ENCODE measurements at places on chromosomes 6 and 20.
A peak's percentile ranks its signal among the peaks of the same experiment; 100 is the strongest.

DNA sequence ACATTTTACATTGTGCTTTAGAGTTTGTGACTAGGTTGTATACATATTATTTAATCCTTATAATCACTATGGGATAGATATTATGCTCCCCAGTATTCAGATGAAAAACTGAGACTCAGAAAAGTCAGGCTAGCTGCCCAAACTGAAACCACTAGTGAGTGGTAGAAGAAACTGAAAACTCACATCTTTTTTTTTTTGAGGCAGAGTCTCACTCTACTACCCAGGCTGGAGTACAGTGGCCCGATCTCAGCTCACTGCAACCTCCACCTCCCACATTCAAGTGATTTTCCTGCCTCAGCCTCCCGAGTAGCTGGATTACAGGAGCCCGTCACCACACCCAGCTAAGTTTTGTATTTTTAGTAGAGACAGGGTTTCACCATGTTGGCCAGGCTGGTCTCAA is 22.2 kb downstream of the RNF24 start:
- H3K36me3 ChIP-seq: peaks cover 1% of the 10 kb centered on the region
- H3K4me1 ChIP-seq: peaks cover 69% of the 10 kb centered on the region
- DNase-seq: no peak
- no peak overlapping the region for H3K4me3 ChIP-seq

- no peak for DNase-seq
- peaks cover 26% of the 10 kb centered on the region for H3K36me3 ChIP-seq
- no peak overlapping the region for H3K4me3 ChIP-seq
- no peak overlapping the region for H3K27ac ChIP-seq
- no peaks in the 10 kb centered on the region for H3K27me3 ChIP-seq
- no peaks in the 10 kb centered on the region for H3K4me1 ChIP-seq
Measured at GRCh38 chr6:80143419-80143937, 37.0 kb downstream of the BCKDHB start.

- H3K36me3 ChIP-seq: peaks cover 37% of the 10 kb centered on the region
- DNase-seq: no peak
- H3K4me1 ChIP-seq: peaks cover 4% of the 10 kb centered on the region
Measured at GRCh38 chr6:24673625-24674024, 6.7 kb downstream of the ACOT13 start.

- no peak for DNase-seq
- no peak overlapping the region for H3K27ac ChIP-seq
- peaks cover 2% of the 10 kb centered on the region for H3K27me3 ChIP-seq
- H3K4me3 ChIP-seq: no peak overlapping the region
- H3K4me1 ChIP-seq: no peaks in the 10 kb centered on the region
Measured at GRCh38 chr20:52572687-52573086, 381.1 kb upstream of the ZFP64 start.

DNA sequence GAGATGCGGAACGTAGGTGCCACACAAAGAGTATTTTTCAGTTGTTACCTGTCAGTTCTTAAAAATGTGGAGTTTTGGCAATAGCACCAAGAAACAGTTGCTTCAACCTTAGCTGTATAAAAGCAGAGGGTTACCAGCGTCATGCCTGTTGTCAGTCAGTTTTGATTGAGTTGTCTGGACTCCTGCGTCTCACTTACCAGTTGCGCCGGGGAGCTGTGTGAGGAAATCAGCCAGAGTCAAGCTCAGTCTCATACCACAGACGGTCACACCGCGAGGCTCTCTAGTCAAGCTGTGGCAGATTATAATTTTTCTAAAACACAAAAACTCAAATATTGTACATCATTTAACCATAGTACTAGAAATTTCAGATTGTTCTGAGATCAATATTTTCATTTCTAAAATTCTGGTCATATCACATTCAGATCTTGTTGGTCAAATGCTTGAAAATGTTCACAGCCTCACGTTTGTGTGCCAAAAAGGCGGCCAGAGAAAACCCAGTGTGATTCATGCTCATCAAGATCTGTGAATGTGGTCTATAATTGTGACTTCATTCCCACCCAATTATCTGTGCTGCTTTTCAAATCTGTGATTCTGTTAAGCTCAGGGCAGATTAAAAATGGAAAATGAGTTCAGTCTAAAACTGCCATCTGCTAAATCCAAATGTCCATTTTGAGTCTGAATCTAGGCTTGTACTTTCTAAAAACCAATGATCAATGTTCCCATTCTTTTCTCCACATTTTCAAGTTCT is 37.5 kb downstream of the SASH1 start:
- H3K4me1 ChIP-seq: no peaks in the 10 kb centered on the region
- DNase-seq: no peak
- no peak overlapping the region for H3K4me3 ChIP-seq
- no peak overlapping the region for H3K27ac ChIP-seq
- H3K36me3 ChIP-seq: no peaks in the 10 kb centered on the region

DNA sequence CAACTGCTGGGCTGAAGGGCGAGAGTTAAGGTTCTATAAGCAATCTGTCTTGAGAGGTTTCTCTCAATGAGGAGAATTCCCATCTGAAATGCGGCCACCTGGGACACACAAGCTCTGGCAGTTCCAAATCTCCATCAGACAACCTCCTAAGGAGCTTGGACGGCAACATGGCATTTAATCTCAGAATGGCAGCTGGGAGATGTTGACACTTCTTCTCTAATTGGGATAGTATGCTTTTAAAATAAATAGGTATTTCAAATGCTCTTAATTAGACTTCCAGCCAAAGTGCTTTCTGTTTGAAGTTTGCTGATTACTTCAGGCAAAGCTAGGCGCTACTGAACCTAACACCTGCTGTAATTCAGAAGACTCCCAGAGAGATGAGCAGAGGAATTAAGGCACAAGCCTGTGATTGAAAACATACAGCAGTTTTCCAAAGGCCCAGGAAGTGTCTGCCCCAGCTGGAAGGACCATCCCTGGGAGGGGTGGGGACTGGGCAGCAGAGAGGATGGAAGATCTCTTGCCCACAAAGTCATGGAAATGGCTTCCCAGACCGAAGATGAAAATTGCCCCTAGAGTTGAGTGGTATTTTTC is 59.1 kb upstream of the KCNK16 start:
- H3K4me1 ChIP-seq: no peaks in the 10 kb centered on the region
- H3K27me3 ChIP-seq: peaks cover 13% of the 10 kb centered on the region
- H3K27ac ChIP-seq: no peak overlapping the region
- DNase-seq: no peak
- H3K4me3 ChIP-seq: no peak overlapping the region

DNA sequence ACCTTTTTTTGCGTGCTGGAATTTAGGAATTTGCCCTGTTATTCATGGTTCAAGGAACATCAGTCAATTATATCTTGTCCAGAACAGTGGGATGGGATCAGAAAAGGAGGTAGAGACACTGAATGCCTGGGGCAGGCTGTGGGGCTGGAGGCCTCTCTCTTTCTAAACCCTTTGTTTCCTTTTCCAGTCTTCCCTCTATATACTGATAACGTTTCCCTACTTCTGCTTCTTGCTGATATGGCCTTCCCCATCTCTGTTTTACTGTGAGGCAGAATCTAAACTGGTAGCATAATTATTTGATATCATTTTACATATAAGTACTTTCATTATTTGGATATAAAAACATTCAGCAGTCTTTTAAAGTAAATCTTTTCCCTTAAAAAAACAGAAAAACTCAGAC is 67.5 kb downstream of the DNAH8 start:
- H3K27ac ChIP-seq: no peak overlapping the region
- no peaks in the 10 kb centered on the region for H3K4me1 ChIP-seq
- H3K4me3 ChIP-seq: no peak overlapping the region

DNA sequence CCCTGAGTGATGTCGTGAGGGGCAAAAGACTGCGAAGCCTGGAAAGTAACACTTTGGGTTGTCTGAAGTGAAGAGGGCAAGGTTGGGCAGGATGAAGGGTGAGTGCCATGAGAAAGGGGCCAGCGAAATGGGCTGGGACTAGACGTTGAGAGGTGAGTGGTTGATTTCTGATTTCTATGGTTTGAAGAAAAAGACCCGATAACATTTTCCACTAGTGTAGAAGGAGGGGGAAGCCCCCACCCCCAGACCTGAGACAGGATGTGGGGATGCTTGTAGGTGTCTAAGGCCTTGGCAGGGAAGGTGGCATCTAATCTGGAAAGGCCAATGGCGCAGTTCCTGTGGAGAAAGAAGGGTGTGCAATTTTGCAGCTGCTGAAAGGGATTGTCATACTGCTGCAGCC is 25.3 kb upstream of the KIF3B start:
- H3K4me3 ChIP-seq: peak overlapping the region; percentile 79
- peaks cover 22% of the 10 kb centered on the region for H3K36me3 ChIP-seq
- DNase-seq: peak; percentile 92
- peak overlapping the region; percentile 98 for H3K27ac ChIP-seq
- H3K4me1 ChIP-seq: peaks cover 87% of the 10 kb centered on the region
- H3K27me3 ChIP-seq: no peaks in the 10 kb centered on the region

- no peaks in the 10 kb centered on the region for H3K27me3 ChIP-seq
- no peaks in the 10 kb centered on the region for H3K4me1 ChIP-seq
- no peak overlapping the region for H3K4me3 ChIP-seq
Measured at GRCh38 chr6:62357835-62358234, 71.8 kb upstream of the KHDRBS2 start.

- H3K36me3 ChIP-seq: peaks cover 6% of the 10 kb centered on the region
- H3K4me1 ChIP-seq: peaks cover 44% of the 10 kb centered on the region
- DNase-seq: no peak
- peaks cover 2% of the 10 kb centered on the region for H3K27me3 ChIP-seq
Measured at GRCh38 chr20:4999788-5000187, 1.5 kb downstream of the SLC23A2 start.

DNA sequence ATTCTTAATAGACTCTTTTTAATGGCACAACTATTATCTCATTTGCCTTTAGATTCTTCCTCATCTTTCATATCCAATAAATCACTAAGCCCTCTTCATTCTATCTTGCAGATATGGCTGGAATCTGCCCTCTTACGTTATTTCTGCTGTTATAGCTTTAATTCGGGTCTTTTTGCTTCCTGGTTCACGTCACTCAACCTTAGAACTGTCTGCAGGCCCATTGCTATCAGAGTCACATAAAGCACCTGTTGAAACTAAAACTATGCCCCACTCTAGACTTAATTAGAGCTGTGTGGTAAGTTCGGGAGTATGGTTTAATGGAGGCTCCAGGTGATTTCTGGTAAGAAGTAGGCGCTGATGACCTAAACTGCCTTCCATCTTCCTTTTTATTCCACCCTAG is 988 bp downstream of the QRSL1 start:
- H3K4me1 ChIP-seq: peaks cover 57% of the 10 kb centered on the region
- H3K4me3 ChIP-seq: peak overlapping the region; percentile 97
- DNase-seq: no peak
- peaks cover 22% of the 10 kb centered on the region for H3K36me3 ChIP-seq
- peak overlapping the region; percentile 98 for H3K27ac ChIP-seq

- no peaks in the 10 kb centered on the region for H3K36me3 ChIP-seq
- DNase-seq: peak; percentile 5
- H3K4me3 ChIP-seq: no peak overlapping the region
- peaks cover 2% of the 10 kb centered on the region for H3K27me3 ChIP-seq
- no peak overlapping the region for H3K27ac ChIP-seq
Measured at GRCh38 chr6:156060013-156060412, 604.4 kb upstream of the NOX3 start.

GRCh38 chr6:1070085-1070521 is 241.8 kb upstream of the FOXQ1 start:
- no peaks in the 10 kb centered on the region for H3K36me3 ChIP-seq
- no peak for DNase-seq
- H3K27ac ChIP-seq: no peak overlapping the region
- H3K27me3 ChIP-seq: peaks cover 7% of the 10 kb centered on the region
- no peaks in the 10 kb centered on the region for H3K4me1 ChIP-seq

DNA sequence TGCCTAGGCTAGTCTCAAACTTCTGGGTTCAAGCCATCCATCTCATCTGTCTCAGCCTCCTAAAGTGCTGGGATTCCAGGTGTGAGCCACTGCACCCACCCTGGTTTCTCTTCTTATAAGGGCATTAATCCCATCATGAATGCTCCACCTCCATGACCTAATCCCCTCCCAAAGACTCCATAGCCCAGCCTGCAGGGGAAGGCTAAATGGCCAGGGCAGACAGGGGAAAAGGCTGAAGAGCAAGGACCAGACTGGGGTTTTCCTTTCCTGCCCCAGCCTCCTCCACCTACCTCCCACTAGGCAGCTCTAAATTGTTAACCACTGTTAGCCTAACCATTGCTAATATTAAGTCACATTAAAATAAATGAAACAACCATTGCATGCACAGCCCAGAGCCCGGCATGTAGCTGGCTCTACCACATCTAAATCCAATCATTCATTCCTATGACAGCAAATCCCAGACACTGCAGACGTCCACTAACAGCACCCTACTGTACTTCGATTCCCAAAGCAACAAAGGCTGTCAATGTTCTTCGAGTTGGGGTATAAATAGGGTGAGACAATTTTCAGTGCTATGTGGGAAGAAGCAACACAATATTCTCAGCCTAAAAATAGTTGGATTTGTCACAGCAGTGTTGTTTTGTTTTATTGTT is 243.2 kb upstream of the ARID1B start:
- no peak overlapping the region for H3K4me3 ChIP-seq
- H3K27me3 ChIP-seq: no peaks in the 10 kb centered on the region
- H3K27ac ChIP-seq: no peak overlapping the region
- H3K36me3 ChIP-seq: no peaks in the 10 kb centered on the region

- H3K4me1 ChIP-seq: no peaks in the 10 kb centered on the region
- H3K36me3 ChIP-seq: no peaks in the 10 kb centered on the region
- no peak overlapping the region for H3K27ac ChIP-seq
- H3K27me3 ChIP-seq: no peaks in the 10 kb centered on the region
- no peak overlapping the region for H3K4me3 ChIP-seq
Measured at GRCh38 chr6:97819710-97820109, 536.7 kb upstream of the MMS22L start.

GRCh38 chr6:165722022-165722421 is 59.0 kb upstream of the PDE10A start:
- no peak overlapping the region for H3K27ac ChIP-seq
- H3K27me3 ChIP-seq: peaks cover 8% of the 10 kb centered on the region
- DNase-seq: no peak
- no peak overlapping the region for H3K4me3 ChIP-seq

GRCh38 chr6:100665041-100665380 is 200.3 kb upstream of the SIM1 start:
- no peak overlapping the region for H3K4me3 ChIP-seq
- peaks cover 6% of the 10 kb centered on the region for H3K4me1 ChIP-seq
- H3K36me3 ChIP-seq: peaks cover 10% of the 10 kb centered on the region
- no peak for DNase-seq

DNA sequence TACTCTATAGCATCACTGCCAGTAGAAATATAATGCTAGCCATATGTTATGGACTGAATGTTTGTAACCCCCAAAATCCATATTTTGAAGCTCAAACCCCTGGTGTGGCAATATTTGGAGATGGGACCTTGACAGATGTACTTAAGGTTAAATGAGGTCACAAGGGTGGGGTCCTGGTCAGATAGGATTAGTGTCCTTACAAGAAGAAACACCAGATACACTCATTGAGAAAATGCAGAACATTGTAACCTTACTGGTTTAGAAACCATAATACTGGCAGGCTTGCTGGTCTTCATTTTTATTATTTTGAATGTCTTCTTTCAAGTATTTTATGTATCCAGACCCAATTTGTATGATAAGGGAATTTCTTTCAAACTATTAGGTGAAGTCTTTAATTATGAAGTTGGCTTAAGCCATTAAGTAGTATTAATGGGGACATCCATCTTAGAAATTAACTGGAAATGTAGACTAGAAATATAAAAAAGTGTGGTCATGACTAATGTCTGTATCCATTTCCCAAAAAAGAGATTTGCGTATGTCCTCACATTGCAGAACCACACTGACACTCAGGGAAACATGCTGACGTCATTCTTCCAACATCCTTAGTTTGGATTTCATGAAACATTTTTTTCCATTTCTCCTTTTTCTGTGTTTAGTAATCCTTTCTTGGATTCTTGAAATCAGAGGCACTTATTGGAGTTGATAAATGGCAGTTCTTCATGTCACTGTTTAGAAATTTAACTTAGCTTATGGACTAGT is 32.4 kb downstream of the SLC16A10 start:
- H3K4me1 ChIP-seq: peaks cover 28% of the 10 kb centered on the region
- H3K4me3 ChIP-seq: no peak overlapping the region
- no peak for DNase-seq
- H3K36me3 ChIP-seq: no peaks in the 10 kb centered on the region
- H3K27me3 ChIP-seq: no peaks in the 10 kb centered on the region
